H9 (cell line): ENCODE measurements at places on chromosomes 2 and 18. TPM values are rescaled to one million over a fixed set of nuclear protein-coding genes. Genes with fewer than 3 reads are reported as not detected.

The ACTG2 gene
- 1.4 and 1.5 TPM in 2 replicates for total RNA-seq

The CHAC2 gene
- 10.7 and 11.3 TPM in 2 replicates for total RNA-seq

The LHCGR gene
- total RNA-seq, result 0.33 and 0.44 TPM in 2 replicates

The FOXI3 gene
- 18.3 and 19.2 TPM in 2 replicates for total RNA-seq

The FER1L5 gene
- total RNA-seq, result 0.83 and 1.2 TPM in 2 replicates

DNA sequence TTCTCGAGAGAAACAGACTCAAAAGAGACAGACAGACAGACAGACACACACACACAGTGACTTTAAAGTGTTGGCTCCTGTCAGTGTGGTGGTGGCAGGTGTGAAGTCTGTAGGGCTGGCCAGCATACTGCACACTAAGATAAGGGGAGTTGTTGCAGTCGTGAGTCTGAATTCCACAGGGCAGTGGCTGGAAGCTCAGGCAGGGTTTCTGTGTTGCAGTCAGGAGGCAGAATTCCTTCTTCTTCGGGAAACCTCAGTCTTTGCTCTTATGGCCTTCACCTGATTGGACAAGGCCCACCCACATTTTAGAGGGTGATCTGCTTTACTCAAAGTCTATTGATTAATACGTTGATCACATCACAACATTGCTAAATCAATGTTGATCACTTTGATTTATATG, 478.4 kb upstream of the HS6ST1 start:
- no peak overlapping the region for H3K27ac ChIP-seq
- no peaks in the 10 kb centered on the region for H3K36me3 ChIP-seq
- no peaks in the 10 kb centered on the region for H3K27me3 ChIP-seq
- H3K4me3 ChIP-seq, result no peak overlapping the region
- peak; percentile 4 for DNase-seq

DNA sequence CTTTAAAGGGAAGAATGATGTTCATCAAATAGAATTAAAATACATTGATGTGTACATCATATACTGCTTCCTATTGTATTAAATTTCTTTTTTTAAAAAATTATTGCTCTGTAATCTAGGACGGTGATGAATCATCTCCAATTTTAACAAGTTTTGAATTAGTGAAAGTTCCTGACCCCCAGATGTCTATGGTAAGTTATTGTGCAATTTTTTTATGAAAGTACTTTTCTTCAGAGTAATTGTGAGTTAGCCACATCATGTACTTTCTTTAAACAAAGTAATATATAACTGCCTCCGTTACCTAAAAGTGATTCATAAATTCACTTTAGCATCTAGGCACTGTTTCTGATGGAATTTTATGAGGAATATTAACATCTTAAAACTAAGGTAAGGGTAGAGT, 38.1 kb downstream of the PIK3C3 start:
- no peak overlapping the region for H3K4me3 ChIP-seq
- H3K36me3 ChIP-seq, result peaks cover 26% of the 10 kb centered on the region
- H3K27me3 ChIP-seq, result no peaks in the 10 kb centered on the region
- no peak for DNase-seq

GRCh38 chr2:150133623-150134022, 353.8 kb downstream of the RND3 start:
- H3K4me1 ChIP-seq, result no peaks in the 10 kb centered on the region; the same call in 1 of the 2 replicates
- H3K27me3 ChIP-seq, result no peaks in the 10 kb centered on the region
- H3K36me3 ChIP-seq, result no peaks in the 10 kb centered on the region
- no peak for DNase-seq
- no peak overlapping the region for H3K27ac ChIP-seq

- no peak overlapping the region for H3K27ac ChIP-seq
- no peak overlapping the region for H3K4me3 ChIP-seq
- H3K4me1 ChIP-seq, result no peaks in the 10 kb centered on the region
- H3K27me3 ChIP-seq, result no peaks in the 10 kb centered on the region
Measured at GRCh38 chr18:35386600-35387100, 9.5 kb upstream of the ZNF396 start.

GRCh38 chr2:233100192-233100998, 40.3 kb downstream of the INPP5D start:
- H3K27me3 ChIP-seq, result no peaks in the 10 kb centered on the region
- no peaks in the 10 kb centered on the region for H3K36me3 ChIP-seq
- H3K4me3 ChIP-seq, result no peak overlapping the region

DNA sequence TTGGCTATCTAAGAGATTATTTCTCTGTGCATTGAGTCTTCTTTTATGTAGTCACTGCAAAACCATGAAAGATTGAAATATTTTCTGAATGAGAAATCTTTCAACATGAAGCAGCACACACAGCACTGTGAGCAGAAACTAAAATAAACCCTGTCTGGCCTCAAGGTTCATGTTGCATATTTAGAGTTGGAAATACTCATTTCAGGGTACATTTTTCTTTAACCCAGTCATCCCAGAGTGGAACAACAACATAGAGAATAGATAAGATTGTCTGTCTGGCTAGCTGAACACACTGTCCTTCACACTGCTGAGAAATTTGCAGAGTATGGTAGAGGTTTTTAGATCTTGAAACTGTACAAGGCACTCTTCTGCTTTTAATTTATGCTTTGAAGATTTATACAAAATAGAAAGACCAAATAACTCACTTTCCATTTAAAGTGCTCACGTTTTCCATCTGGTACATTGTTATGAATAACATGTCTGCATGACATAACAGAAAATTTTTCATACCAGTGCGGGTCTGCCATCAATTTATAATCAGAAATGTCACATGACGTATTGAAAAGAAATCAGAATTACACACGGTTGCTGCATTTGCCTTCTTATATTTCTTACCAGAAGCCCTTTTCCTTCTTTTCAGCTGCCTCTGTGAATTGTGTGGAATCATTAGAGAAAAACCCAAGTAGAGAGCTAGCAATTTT, 25.0 kb upstream of the FN1 start:
- no peaks in the 10 kb centered on the region for H3K36me3 ChIP-seq
- H3K4me1 ChIP-seq, result no peaks in the 10 kb centered on the region
- H3K27me3 ChIP-seq, result no peaks in the 10 kb centered on the region
- no peak overlapping the region for H3K27ac ChIP-seq
- DNase-seq, result no peak

DNA sequence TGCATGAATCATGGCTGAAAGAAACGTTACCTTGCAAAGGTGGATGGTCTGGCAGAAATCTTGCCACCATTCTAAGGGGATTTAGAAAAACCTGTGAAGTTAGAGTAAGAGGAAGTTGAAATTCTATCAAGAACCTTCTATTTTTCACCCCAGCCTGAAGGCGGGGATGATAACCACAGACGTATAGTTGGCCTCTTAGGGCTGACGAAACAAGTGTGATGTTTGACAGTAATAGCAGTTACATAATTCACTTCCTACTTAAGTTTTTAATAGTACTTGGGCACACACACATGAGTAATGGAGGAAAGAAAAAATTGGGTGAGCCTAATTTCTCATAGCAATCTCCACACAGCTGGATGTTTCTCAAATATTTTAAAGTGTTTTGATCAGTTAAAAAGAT, 336.6 kb upstream of the SALL3 start:
- H3K36me3 ChIP-seq, result no peaks in the 10 kb centered on the region; the same call in 1 of the 3 replicates
- no peak overlapping the region for H3K4me3 ChIP-seq
- H3K27ac ChIP-seq, result no peak overlapping the region
- no peak for DNase-seq
- no peaks in the 10 kb centered on the region for H3K27me3 ChIP-seq

DNA sequence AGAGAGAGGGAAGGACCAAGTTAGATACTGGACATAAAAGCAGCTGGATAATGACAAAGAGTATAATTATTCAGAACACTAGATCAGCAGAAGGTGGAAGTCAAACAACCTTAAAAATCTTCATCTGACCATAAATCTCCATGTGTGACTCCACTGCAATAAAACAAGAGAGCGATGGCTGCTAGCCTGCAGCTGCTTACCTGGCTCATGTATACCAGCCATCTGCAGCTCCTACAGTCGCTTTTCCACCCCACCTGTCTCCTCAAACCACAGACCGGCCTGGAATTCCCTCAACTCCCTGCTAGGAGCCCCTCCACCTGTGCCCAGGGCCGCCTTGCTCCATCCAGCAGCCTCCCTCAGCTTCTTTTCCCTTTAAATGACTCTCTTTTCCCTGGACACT, 64.5 kb downstream of the SLC4A5 start:
- no peaks in the 10 kb centered on the region for H3K4me1 ChIP-seq
- H3K4me3 ChIP-seq, result no peak overlapping the region
- H3K27ac ChIP-seq, result no peak overlapping the region
- H3K36me3 ChIP-seq, result no peaks in the 10 kb centered on the region
- no peaks in the 10 kb centered on the region for H3K27me3 ChIP-seq
- no peak for DNase-seq

GRCh38 chr2:238638982-238639628, 208.8 kb upstream of the TWIST2 start:
- no peaks in the 10 kb centered on the region for H3K27me3 ChIP-seq
- H3K4me1 ChIP-seq, result no peaks in the 10 kb centered on the region
- H3K27ac ChIP-seq, result no peak overlapping the region
- no peak for DNase-seq
- no peak overlapping the region for H3K4me3 ChIP-seq

DNA sequence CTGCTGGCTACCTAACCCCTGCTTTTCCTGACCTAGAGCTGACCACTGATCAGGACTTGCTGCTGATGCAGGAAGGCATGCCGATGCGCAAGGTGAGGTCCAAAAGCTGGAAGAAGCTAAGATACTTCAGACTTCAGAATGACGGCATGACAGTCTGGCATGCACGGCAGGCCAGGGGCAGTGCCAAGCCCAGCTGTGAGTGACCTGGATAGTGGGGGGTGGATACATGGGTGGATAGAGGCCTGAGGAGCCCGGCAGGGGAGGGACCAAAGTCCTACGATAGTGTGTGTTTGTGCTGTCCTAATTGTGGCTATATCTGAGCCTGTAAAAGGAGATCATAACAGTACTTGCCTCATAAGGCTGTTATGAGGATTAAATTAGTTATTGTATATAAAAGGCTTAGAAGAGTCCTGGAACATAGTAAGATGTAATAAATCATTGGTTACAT, 8.2 kb downstream of the PLCD4 start:
- no peak for DNase-seq
- H3K4me1 ChIP-seq, result no peaks in the 10 kb centered on the region
- no peak overlapping the region for H3K4me3 ChIP-seq
- no peaks in the 10 kb centered on the region for H3K36me3 ChIP-seq
- no peak overlapping the region for H3K27ac ChIP-seq

DNA sequence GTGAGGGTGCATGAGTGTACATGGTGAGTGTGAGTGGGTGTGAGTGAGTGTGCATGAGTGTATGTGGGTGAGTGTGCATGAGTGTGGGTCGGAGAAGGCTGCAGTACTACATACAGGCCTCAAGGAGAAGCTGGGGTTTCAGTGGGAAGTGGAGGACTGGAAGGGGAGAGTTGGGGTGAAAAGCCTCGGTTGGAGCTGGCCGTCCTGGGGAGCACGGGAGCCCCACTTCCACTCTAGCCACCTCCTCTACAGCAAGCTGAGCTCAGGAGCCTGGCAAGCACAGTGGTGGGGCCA, 68.7 kb upstream of the HPCAL1 start:
- no peaks in the 10 kb centered on the region for H3K36me3 ChIP-seq
- no peak for DNase-seq
- no peak overlapping the region for H3K27ac ChIP-seq
- no peaks in the 10 kb centered on the region for H3K4me1 ChIP-seq

DNA sequence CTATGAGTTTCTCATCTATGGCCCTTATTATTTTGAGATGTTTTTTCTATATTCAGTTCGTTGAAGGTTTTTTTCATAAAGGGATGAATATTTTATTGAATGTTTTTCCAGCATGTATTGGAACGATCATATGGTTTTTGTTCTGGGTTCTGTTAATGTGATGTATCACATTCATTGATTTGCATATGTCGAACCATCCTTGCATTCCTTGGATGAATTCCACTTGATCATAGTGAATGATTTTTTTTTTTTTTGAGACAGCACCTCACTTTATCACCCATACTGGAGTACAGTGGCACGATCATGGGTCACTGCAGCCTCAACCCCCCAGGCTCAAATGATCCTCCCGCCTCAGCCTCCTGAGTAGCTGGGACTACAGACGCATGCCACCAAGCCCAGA, 5.5 kb upstream of the NEMP2 start:
- 0 out of 2 replicates have a peak, but pooled peaks cover 3% of the 10 kb centered on the region for H3K4me1 ChIP-seq
- H3K27ac ChIP-seq, result no peak overlapping the region
- no peak for DNase-seq
- H3K4me3 ChIP-seq, result no peak overlapping the region
- peaks cover 40% of the 10 kb centered on the region for H3K36me3 ChIP-seq

DNA sequence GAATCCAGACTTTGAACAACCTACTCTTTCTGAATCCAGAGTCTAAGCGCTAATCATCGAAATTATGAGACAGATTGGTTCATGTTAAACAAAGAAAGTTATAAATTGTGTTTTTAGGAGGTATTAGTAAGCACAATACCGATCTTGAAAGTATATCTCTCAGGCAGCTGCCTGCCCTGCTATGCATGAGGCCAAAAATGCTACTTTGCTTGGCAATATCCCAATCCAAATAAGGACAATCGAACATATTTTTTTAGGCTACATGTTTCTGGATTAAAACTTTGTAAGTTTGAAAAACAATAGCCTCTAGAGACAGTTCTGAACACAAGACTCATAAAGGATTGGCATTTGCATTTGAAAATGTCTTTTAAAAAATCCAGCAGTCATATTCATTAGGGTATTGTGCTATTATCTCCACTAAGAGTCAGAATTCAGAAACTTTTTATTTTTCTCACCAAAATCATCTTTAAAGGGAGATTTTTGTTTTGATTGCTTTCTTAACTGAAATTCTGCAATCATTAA, 167.1 kb downstream of the PDE1A start:
- no peaks in the 10 kb centered on the region for H3K36me3 ChIP-seq
- no peak overlapping the region for H3K27ac ChIP-seq

DNA sequence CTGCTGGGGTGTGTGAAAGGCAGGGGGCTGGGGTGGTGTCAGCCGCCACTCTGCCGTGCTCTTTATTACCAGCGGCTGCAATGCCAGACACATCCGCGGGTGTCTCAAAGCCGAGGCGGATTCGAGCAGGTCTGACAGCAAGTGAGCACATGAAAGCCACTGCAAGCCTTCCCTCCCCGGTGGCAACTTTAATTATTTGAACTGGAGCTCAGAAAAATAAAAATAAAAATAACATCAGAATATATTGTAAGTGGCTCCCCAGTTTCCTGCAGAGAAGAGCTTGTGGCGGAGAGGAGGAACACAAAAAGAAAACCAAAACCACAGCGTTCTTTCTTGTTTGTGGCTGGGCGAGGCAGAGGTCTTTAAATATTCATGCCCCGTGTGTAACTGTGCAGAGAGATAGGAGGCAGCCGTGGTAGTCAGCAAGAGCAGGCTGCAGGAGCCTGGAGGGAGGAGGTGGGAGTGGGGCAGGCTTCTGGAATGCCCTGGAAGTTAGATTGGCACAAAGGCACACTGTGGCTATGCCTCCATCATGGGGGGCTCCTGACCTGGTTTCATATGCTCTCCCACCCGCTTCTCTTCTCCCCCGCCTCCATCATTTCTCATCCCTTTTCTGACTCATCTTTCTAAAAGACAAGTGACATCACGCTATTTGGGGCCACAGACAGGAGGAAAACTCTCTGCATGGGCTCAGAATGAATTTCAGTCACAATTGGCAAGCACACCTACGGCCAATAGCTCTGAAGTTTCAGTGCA, 199.8 kb downstream of the CLIP4 start:
- no peaks in the 10 kb centered on the region for H3K4me1 ChIP-seq
- H3K27ac ChIP-seq, result no peak overlapping the region
- no peaks in the 10 kb centered on the region for H3K36me3 ChIP-seq
- H3K27me3 ChIP-seq, result no peaks in the 10 kb centered on the region
- DNase-seq, result peak; percentile 33
- H3K4me3 ChIP-seq, result no peak overlapping the region
